ENCODE measurements at places on chromosomes 2 and 18.

- DNase-seq = no peak
Measured at GRCh38 chr2:163733301-163733938, 2.4 kb downstream of the FIGN start.

- DNase-seq = no peak
Measured at GRCh38 chr18:54278615-54279014, 9.3 kb downstream of the POLI start.

DNA sequence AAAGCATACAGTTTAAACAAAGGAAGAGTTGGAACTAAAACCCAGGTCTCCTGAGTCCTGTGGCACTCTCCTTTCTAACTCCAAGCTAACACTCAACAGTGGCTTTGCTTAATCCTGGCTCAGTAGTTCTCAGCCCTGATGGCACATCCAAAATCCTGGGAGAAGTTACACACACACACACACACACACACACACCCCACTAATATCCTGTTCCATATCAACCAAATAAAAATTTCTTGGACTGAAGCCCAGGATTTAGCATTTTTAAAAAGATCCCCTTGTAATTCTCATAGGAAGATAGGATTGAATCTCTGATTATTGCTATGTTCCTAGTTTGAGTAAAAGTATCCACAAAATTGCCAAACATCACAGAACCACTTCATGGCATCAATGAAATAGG, 136.1 kb upstream of the RIOK3 start:
- DNase-seq = no peak

DNA sequence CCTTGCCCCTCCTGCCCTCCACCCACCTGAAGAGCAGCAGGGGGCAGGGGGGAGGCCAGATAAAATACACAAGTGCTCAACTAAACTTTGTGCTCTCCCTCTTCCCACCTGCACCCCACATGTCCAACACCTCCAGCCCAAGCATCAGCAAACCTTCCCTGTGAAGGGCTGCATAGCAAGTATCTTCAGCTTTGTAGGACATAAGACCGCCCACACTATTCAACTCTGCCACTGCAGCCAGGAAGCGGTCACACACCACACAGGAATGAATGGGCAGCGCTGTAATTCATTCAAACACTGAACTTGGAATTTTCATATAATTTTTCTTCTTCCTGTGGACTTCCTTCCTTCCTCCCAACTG, 27.5 kb downstream of the TFCP2L1 start:
- no peak for DNase-seq

DNA sequence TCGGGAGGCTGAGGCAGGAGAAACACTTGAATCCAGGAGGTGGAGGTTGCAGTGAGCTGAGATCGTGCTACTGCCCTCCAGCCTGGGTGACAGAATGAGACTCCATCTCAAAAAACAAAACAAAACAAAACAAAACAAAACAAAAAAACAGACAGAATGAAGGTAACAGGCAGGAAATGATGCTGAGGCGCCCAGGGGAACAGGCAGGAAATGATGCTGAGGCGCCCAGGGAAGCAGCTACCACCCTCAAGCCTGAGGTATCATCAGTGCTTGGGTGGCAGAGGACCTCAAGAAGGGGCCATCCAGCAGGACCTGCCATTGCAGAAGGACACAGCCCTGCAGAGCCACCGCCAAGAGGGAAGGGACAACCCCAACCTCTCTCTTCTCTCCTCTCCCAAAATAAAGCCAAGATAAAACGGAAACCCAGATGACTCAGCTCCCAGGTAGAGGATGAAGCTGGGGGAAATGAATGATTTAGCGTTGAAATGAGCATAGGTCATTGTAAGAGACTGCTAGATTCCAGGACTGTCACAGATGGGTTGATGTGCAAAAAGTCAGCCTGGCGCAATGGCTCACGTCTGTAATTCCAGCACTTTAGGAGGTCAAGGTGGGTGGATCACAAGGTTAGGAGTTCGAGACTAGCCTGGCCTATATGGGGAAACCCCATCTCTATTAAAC, 19.3 kb downstream of the SOWAHC start:
- no peak for DNase-seq

DNA sequence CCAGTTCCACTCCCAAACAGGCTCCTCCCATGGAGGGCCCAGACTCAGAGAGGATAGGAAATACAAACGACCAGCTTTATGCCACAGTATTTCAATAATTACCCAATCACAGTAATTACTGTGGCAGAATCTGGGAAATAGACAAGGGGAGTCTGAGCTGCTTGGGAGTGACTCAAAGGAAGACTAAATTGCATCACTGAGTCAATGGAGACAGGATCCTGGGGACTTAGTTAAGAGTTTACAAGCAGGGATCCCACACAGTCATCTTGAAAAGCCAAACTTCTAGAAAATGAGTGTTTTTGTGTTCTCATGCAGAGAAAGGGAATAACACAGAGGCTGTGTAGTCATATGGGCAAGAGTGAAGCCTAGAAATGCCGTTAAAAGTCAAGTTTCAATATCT, 1142.1 kb downstream of the CNTNAP5 start:
- DNase-seq = no peak

DNA sequence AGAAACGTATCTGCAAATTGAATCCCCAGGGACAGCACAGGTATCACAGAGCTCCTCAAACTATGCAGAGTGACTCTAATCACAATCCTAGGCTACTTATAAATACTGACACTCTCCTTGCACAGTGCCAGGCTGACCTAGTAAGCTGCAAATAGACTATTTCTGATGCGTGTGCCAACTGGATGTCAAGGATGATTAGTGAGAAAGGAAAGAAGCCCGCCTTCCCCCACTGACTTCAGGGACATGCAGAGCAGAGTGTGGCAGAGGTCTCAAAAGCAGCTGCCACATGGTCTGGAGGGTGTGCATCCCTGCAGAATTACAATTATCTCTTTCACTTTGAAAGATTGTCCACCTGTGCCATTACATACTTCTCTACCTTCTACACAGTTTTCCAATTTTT, 235.6 kb downstream of the CPS1 start:
- DNase-seq = no peak

GRCh38 chr2:214264171-214264570, 146.7 kb upstream of the VWC2L start:
- DNase-seq = no peak

GRCh38 chr18:72122103-72122502, 422.0 kb downstream of the CBLN2 start:
- DNase-seq = no peak

DNA sequence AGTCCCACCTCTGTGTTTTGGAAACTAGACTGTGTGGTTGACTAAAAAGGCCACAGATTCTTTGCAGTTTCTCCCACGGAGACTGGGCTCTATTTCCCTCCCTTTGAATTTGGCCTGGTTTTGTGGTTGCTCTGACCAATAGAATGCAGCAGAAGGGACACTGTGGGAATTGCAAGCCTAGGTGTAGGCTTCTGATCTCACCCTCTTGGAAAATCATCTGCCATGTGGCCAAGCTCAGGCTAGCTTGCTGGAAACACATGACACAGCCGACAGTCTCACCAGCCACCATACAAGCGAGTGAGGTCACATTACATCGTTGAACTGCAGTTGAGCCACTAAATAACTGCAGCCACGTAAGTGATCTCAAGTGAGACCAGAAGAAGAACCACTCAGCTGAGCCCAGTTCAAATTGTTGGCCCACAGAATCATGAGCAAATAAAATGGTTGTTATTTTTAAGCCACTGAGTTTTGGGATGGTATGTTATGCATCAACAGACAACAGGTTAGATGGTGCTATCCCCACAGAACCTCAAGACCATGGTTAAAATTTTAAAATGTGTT, 319.1 kb upstream of the MEX3C start:
- DNase-seq = no peak

GRCh38 chr2:147679191-147679954, 165.5 kb upstream of the ACVR2A start:
- no peak for DNase-seq

DNA sequence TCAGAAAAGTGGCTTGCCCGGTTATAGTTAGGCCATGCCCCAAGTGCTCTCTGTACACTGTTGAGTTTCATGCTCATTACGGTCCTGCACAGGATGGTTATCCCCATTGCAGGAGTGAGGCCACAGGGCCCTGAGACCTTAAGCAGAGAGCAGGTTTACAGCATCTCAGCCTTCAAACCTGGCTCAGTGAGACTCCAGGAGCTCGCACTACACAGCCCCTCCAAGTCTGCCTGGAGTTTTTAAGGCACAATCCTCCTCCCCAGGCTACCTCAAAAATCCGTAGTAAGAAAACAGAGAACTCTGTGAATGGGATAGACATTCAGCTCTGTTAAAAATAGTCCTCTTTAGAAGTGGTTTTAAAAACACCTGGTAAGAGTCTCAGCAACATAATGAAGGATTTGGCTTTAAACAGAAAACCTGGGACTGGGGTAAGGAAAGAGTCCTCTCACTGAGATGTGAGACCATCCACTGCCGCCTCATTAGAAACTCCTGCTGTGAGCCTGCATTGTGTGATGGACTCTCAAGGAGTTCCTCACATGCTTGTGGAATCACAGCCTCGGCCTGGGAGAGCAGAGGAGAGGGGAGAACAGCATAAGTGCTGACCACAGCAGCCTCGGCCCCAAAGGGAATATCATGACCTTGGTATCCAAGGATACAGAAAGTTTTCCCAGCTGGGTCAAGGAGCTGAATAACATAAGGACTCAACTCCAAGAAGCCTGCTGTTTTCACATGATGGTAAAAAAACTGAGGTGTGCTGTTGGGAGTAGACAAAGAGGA, 214.8 kb downstream of the ATAD2B start:
- DNase-seq = peak; percentile 97

DNA sequence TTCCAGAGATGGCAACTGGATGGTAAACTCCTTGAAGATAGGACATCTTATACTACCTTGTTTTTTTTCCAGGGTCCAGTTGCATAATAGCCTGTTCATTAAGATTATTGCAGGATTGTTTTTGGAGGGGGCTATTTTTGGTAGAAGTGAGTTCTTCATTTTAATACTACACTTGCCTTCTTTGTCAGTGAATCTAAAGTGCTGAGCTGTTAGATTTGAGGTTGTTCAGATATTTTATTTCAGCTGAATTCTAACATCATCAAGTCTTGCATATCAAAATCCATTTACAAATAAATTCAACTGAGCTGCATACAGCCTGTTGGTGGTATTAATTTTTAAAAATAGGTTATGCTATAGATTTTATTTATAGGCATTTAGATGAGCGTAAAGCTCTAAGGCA, 72.1 kb downstream of the PLCL1 start:
- no peak for DNase-seq

- no peak for DNase-seq
Measured at GRCh38 chr2:239523147-239523953, 122.5 kb upstream of the HDAC4 start.

- DNase-seq = no peak
Measured at GRCh38 chr2:38095996-38096861, 20.3 kb upstream of the CYP1B1 start.

DNA sequence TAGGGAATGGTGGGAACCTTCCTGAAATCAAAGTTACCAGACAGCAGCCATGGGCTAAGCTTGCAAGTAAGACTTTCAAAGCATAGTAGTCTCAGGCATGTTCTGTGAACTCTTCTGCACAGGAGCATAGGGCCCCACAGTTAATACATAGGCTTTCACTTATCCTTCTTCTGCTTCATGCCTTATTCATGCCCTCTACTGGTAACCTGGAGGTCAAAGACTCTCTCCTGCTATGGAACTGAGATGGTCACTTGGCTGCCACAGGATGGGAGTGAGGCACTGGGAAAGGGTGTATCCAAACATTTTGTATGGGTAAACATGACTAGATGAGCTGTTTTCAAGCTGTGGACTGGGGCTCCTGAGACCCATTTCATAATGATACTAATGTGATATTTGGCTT, 49.1 kb upstream of the ZNF638 start:
- no peak for DNase-seq

DNA sequence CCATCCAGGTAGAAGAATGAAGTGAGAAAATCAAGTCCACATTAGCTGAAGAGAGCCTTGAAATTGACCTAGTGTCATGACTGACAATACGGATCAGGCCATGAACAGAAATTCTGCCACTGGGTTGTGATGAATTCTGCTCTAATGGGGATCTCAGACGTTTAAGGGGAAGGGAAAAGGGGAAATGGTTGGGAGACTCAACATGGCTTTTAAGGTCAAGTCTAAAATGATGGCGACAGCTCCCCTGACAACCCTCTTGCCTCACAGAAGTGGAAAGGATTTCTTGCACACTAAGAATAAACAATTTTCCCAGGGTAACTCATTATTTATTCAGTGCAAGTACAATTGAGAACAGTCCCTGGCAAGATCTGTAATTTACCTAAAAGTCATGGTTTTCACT, 302.5 kb upstream of the ACVR2A start:
- DNase-seq = no peak

DNA sequence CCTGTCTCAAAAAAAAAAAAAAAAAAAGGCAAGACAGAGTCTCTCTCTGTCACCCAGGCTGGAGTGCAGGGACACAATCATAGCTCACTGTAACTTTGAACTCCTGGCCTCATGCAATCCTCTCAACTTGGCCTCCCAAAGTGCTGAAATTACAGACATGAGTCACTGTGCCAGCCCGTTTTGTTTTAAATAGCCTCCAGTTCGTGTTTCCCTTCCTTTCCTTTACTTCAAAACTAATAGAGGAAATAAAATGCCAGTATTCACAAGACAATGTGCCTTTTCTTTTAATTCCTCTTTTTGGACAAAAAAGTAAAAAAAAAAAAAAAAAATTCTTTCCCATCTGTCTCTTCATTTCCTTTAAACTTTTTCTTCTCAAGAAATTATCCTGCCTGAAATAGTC, 54.5 kb upstream of the ACMSD start:
- no peak for DNase-seq

GRCh38 chr2:1995081-1995480, 250.8 kb upstream of the PXDN start:
- DNase-seq = no peak

DNA sequence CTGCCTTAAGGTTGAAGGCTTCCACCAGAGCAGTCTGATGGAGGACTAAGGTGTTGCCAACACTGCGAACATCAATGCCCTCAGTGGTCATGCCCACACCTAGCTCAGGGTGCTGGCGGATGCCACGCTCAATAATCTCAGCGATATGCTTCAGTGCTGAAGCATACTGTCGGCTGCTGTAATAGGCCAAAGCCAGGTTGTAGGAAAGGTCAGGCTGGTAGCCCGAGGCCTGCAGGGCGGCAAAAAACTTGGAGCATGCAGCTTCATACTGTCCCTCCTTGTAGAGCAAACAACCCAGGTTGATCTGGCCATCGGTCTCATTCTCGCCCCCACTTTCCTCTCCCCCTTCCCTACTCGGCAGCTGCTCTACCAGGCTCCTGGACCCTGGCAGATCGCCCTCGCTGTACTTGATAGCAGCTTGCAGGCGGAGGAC, 159.4 kb downstream of the AGPS start:
- DNase-seq = no peak

GRCh38 chr2:64814007-64814406, 160.3 kb upstream of the SERTAD2 start:
- no peak for DNase-seq

GRCh38 chr18:45637546-45638327, 22.5 kb downstream of the SLC14A2 start:
- no peak for DNase-seq

DNA sequence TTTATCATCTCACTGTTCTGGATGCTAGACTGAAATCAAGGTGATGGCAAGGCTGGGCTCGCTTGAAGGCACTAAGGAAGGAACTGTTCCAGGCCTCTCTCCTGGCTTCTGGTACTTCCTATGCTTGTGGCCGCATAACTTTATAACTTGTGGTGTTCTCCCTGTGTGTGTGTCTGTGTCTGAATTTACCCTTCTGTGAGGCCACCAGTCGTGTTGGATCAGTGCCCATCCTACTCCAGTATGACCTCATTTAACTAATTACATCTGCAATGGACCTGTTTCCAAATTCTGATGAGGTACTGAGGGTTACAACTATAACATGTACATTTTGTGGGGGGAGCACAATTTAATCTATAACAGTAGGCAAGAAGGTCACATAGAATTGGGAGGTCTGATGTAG, 41.6 kb downstream of the LYPD6B start:
- no peak for DNase-seq

Data from brain pericyte (primary cell).